ENCODE measurements at places on chromosomes 5 and 9.

DNA sequence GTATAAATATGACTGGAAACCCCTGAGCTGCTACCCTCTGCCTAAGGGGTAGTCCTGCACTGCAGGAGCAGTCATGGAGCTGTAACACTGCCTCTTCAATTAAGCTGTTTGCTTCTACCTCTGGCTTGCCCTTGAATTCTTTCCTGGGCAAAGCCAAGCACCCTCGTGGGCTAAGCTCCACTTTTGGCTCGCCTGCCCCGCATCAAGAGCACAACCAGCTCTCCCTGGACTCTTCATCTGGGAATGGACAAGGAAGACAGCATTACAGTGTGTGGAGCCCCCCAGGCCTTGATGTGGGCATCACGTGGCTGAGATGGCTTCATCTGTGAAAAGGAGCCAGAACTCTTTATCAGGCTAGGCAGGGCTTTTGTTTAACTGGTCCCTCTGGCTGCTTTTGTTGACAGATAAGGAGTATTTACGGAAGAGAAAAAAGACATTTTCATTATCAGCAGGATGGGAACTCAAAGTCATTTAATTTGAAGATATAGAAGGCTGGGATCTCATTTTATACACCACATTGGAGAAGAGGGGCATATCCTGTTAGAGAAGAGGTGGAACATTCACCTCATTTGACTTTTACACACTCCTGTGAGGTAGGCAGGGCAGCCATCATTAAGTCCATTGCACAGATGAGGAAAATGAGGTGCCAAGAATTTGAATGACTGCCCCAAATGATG is 137.8 kb downstream of the SEMA6A start:
- DNase-seq, result no peak

GRCh38 chr5:6505416-6505755 is 56.7 kb downstream of the UBE2QL1 start:
- no peak for DNase-seq

DNA sequence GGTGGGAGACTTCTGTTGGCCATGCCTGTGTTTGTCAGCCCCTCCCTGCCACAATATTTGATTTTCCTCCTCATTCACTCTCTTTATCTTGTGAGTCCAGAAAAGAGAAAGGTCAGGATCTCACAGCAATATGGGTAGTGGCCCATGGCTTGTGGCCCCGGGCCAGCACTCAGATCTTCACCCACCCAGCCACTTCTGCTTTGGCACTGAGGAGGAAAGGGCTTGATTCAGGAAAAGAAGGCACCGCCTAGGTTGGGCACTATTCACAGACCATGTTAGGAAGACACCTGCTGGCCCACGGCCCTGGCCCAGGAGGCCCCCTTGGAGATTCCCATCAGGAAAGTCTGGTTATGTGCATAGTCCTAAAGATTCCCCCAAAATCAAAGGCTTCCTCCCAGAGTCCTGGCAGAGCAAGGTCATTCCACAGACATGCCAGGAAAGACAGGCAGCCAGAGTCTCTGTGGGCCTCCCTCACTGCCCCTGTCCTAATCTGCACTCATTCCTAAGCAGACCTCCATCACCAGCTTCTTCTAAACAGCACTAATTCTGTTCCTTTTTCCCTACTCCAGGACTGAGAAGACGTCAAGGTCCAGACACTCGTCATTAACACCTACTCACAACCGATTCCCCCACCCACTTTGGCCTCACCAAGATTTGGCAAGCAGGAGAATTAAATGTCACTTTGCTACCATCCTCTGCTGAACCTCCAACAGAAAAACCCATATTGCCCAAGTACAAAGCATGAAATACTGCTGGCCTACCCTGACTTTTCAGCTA is 179.3 kb downstream of the DEPDC1B start:
- DNase-seq, result no peak

DNA sequence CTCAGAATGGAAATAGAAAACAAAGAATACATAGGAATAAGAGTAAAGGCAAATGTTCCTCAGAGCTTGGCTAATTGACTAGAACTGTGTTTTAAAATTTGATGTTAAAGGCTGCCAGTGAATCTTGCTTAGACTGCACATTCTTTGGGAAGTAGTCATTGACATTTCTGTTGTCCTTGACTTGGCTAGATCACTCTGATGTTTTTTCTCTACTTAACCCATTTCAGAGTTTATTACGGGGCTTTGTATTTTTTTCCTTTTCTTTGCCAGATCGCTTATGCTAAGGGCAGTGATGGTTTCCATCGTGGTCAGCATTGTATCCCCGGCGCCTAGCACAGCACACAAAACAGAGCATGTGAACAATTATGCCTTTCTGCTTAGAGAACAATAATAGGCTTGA is 1126.7 kb upstream of the CDH9 start:
- DNase-seq, result no peak

GRCh38 chr5:463301-463700 is 20.3 kb downstream of the EXOC3 start:
- DNase-seq, result no peak

DNA sequence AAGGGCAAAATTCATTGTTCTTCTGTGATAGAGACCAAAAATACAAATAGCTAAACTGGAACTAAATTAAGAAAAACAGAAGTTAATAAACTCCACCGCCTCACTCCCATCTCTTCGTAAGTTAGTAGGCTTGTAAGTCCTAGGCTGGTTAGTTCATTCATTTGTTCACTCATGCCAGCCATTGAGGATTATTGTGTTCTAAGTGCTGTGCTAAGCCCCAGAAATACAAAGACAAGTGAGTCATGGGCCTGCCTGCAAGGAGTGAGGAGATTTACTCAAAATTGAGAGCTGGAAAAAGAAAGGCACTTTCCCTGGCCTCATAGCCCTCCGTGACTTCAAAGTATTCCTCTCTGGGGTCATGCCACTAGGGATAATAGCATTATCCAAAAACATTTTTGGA is 8.5 kb downstream of the DOCK8 start:
- DNase-seq, result no peak

- DNase-seq, result no peak
Observed at GRCh38 chr9:124182741-124183140, 75.0 kb upstream of the NEK6 start.

DNA sequence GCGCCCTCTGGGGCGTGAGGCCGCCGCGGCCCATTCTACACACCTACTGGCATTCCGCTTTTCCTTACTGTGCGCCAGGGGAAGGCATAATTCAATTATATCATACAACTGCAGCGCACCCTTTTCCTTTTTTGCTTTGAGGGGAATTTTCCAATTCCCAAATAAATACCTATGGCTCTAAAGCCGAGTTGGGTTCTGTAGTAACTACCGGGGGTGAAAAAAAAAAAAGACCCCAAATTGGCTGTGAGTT is 34.1 kb upstream of the NFIB start:
- DNase-seq, result no peak

- DNase-seq, result no peak
Observed at GRCh38 chr5:136424835-136425584, 59.7 kb upstream of the TRPC7 start.

GRCh38 chr5:99607124-99607523 is 678.3 kb upstream of the CHD1 start:
- no peak for DNase-seq

GRCh38 chr9:127876026-127876763 is 1.3 kb downstream of the AK1 start:
- DNase-seq, result no peak

- DNase-seq, result no peak
Observed at GRCh38 chr5:74761241-74761640, 5.7 kb downstream of the GFM2 start.

DNA sequence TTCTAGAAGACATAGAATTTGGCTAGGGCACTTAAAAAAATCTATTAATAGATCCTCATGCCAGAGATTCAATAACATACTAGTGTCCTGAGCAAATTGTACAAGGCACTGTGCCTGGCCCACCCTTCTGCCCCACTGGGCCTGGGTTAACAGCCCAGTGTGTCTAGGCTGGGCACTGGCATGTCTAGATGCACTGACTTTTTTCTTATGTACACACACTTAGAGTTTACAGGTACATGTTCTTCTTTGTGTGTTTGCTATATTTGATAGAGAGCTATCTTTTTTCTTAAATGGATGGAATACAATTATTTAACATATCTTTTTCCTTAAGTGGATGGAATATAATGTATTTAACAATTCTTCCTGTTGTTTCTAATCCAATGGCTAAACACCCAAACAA is 241.5 kb downstream of the AUH start:
- no peak for DNase-seq

GRCh38 chr5:57249265-57249874 is 75.5 kb downstream of the GPBP1 start:
- DNase-seq, result no peak

DNA sequence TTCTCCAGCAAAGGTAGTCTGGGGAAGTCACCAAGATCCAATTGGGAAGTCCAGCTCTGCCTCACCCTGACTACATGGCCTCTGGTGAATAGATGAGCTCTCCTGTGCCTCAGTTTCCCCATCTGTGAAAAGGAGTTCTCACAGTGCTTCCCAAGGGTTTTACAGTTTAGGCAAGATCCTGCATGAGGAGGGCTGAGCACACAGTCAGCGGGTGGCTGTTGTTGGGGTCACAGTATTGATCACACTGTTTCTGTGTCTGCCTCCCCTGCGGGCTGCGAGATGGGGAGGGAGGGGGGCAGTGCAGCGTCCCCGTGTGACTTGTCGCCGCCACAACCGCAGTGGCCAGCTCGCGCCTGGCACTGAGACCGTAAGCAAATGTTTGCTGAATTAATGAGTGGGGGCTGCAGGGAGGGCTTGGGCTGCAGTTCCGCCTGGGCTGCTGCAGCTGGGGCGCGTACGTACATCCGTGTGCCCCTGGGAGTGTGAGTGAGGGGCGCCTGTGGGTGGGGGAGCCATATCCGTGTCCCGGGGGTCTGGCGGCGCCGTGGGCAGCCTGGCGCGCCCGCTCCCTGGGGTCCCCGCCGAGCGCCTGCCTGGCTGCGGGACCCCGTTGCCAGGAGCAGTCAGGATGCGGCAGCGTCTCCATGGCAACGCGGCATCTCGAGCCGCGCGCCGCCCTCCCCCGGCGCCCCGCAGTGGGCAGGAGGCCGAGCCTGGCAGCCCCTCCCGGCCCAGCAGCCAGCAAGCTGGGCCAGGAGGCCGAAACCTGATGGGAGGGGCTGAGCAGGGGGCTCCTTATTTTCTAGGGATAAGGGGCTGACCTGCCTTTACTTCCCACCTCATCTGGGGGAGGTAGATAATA is 31.4 kb upstream of the PSD2 start:
- no peak for DNase-seq

DNA sequence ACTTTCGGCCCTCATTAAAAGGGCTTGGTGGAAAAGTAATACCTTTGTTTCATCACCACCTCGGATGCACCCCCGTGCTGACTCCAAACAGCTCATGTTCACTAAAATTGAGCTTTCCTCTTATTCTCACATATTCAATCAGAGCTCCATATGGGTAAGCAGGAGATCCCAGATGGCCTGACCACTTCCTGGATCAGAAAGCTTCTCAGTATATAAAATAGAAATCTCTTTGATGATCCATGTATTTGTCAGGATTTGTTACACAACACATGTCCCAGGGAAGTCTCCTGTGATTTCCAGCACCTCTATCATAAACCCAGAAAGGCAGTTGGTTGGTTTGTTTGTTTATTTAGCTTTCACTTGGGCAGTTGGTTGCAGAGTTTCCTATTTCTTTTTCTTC is 402.0 kb downstream of the MLLT3 start:
- DNase-seq, result no peak

GRCh38 chr5:178285399-178286225 is 53.0 kb upstream of the PHYKPL start:
- no peak for DNase-seq

DNA sequence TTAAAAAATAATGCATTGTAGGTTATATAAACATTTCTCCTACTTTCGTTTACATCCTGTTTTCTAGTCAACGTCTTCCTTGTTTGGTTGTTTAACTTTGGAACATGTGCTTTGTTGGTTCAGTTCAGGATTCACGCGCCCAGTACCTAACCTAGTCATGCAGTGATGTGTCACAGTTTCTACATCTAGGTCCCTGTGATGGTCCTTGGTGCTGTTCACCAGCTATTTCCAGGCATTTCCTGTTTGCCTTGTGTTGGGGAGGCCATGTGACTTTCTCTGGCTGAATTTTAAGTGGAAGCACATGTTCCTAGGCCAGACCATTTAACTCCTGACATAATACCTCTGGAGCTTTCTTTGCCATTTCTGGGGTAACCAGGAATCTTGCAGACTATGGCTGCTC is 292.3 kb downstream of the SMARCA2 start:
- no peak for DNase-seq

DNA sequence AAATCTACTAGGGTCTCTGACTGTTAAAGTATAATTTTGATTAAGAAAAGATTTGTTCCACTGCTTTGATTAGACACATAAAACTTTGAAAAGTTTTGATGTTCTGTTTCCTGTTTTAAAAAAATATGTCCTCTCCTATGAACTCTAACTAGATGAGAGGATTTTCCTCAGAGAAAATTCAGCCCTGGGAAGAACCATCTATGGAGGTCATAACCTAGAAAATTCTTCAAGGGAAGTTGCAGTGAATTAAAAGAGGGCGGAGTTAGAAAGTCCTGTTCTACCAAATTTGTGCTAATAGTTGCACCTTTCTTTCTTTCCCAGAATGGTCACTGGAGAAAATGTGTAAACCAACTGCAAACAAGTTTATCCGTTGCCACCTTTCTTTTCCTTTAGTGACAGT is 27.7 kb downstream of the PIK3R1 start:
- no peak for DNase-seq

GRCh38 chr9:96140296-96141127 is 161.5 kb downstream of the HSD17B3 start:
- DNase-seq, result no peak

- no peak for DNase-seq
Observed at GRCh38 chr9:118215549-118215948, 511.3 kb downstream of the TLR4 start.

DNA sequence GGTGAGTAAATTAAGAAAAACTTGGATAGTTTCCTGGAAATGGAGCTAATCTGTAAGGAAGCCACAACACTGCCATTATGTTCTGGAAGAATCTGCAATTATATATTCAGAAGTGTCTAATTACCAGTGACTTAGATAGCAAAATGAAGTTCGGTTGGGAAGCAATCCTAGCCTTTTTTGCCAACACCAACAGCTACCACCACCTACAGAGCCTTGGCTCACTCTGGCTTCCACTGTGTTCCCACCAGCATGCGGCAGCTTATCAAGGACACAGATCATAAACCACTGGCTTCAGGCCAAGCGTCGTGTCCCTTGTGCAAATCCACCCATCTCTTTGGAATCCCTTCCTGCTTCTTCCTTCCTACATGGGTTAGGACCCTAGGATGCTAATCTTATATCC is 118.0 kb upstream of the PCA3 start:
- DNase-seq, result no peak

DNA sequence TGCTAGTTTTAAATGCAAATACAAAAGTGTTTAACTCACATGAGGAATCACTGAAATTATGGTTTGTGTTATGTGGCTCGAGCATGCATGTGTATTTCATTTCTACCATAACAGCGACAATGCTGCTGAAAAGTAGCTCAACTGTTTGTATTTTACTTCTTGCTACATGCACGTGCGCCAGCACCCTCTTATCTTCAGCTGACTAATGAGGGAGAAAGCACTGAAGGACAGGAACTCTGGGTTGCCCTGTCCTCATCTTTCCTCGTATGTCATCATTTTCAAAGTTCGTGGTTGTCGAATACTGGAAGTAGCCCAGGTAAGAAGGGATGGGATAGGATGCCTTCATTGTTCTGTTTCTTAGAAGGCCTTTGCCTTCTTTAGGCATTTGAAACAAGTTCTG is 120.3 kb downstream of the SYK start:
- no peak for DNase-seq
